HFFc6 (cell line): ENCODE measurements at places on chromosomes 5 and 9. TPM values are rescaled to one million over a fixed set of nuclear protein-coding genes. Genes with fewer than 3 reads are reported as not detected.

DNA sequence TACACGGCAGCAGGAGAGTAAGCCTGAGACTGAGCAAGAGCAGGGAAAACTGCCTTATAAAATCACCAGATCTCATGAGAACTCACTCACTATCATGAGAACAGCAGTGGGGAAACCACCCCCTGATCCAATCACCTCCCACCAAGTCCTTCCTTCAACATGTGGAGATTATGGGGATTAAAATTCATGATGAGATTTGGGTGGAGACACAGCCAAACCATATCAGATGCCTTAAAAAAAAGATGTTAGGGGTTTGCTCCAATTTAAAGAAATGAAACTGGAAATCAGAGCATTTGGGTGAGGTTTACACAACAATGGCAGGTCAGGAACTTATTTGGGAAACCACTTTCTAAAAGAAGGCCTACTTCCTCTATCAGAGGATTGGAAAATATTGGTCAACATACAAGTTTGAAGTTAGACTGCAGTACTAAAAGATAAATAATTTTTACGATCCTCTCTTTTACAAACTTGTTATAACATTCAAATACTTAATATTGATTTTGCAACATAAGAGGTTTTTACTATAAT lies 105.1 kb downstream of the FBN2 start:
- H3K36me3 ChIP-seq: peaks cover 15% of the 10 kb centered on the region
- H3K4me3 ChIP-seq: no peak overlapping the region
- H3K27ac ChIP-seq: no peak overlapping the region
- peaks cover 25% of the 10 kb centered on the region for H3K4me1 ChIP-seq

DNA sequence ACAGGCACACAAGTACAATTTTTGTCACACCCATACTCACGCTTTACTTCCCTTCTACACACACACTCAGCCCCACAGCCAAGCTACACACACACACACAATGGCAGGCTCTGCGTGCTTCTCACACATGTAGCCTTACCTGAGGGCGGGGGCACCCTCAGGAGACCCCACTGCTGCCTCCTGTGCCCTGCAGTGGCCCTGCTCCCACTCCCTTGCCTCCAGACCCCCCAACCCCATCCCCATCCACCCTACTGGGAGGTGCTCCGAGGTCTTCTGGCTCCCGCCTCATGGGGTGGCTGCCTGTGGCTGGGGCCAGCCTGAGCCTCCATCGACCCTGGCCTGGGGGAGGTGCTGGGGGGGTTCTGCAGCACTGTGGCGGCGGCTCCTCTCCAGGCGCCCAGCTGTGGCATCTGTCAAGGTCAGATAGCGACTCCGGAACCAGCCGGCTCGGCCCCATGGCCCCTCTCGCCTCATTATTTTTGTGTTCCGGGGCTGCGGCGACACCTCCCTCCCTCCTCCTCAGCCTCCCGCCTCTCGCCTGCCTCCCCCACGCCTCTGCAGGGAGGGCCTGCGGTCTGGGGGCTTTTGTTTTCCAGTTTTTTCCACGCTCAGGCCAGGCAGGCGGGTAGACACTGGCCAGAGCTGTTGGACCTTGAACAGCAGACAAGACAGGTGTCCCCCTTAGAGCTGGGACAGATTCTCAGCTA lies 21.7 kb downstream of the CXXC5 start:
- H3K27me3 ChIP-seq: peaks cover 8% of the 10 kb centered on the region
- H3K36me3 ChIP-seq: peaks cover 5% of the 10 kb centered on the region; the same call in 1 of the 2 replicates
- no peak for DNase-seq

DNA sequence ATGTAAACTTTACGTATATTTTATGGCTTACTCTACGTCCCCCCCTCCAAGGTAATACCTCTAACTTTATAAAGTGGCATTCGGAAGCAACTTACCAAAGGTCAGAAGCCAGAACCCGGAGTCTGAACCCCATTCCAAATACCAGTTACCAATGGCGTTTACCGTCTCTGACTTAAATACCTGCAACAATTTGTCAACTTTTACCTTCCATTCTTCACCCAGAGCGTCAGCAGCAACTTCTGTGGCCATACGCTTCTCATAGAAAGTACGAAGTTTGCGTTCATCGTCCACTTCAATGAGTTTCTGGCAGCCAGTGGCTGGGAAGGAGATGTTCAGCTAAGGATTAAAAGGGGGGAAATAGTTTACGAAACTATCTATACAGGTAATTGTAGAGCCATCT lies 753 bp downstream of the RPS6 start:
- H3K36me3 ChIP-seq: peaks cover 64% of the 10 kb centered on the region
- DNase-seq: no peak
- H3K27me3 ChIP-seq: peaks cover 3% of the 10 kb centered on the region
- H3K4me1 ChIP-seq: peaks cover 65% of the 10 kb centered on the region
- peak overlapping the region; percentile 99 for H3K4me3 ChIP-seq

GRCh38 chr5:138635265-138635664 lies 60.1 kb upstream of the HSPA9 start:
- peaks cover 10% of the 10 kb centered on the region for H3K4me1 ChIP-seq
- H3K27me3 ChIP-seq: peaks cover 23% of the 10 kb centered on the region
- DNase-seq: peak; percentile 21
- H3K36me3 ChIP-seq: no peaks in the 10 kb centered on the region
- H3K4me3 ChIP-seq: no peak overlapping the region
- no peak overlapping the region for H3K27ac ChIP-seq

GRCh38 chr5:9241479-9242305 lies 304.2 kb downstream of the SEMA5A start:
- no peak overlapping the region for H3K27ac ChIP-seq
- DNase-seq: no peak

- H3K27me3 ChIP-seq: no peaks in the 10 kb centered on the region; the same call in 1 of the 2 replicates
- peaks cover 28% of the 10 kb centered on the region; the same call in 1 of the 2 replicates for H3K4me1 ChIP-seq
- peak overlapping the region; percentile 10; the same call in 1 of the 2 replicates for H3K27ac ChIP-seq
- peak; percentile 7 for DNase-seq
- H3K4me3 ChIP-seq: 0 out of 2 replicates have a peak overlapping the region, but pooled peaks have one; percentile 4
- no peaks in the 10 kb centered on the region for H3K36me3 ChIP-seq
These were observed 402.3 kb upstream of the ADAMTSL1 start for GRCh38 chr9:18071651-18072060.

LRRC70 gene
- total RNA-seq: 0.13 to 0.57 TPM in 2 of 3 replicates, not detected in the other

- H3K4me3 ChIP-seq: no peak overlapping the region
- peaks cover 10% of the 10 kb centered on the region for H3K27me3 ChIP-seq
- H3K4me1 ChIP-seq: no peaks in the 10 kb centered on the region; the same call in 1 of the 2 replicates
- H3K36me3 ChIP-seq: no peaks in the 10 kb centered on the region
- no peak for DNase-seq
These were observed 560.8 kb downstream of the BNC2 start for GRCh38 chr9:16309469-16310271.

GRCh38 chr9:114072184-114073140 lies 5.6 kb downstream of the AMBP start:
- no peak overlapping the region for H3K27ac ChIP-seq
- no peak overlapping the region for H3K4me3 ChIP-seq
- no peak for DNase-seq
- H3K27me3 ChIP-seq: peaks cover 34% of the 10 kb centered on the region
- no peaks in the 10 kb centered on the region for H3K36me3 ChIP-seq

SLF1 gene
- total RNA-seq: 3.3 to 6.5 TPM (median 5.0 TPM) in 3 replicates

DNA sequence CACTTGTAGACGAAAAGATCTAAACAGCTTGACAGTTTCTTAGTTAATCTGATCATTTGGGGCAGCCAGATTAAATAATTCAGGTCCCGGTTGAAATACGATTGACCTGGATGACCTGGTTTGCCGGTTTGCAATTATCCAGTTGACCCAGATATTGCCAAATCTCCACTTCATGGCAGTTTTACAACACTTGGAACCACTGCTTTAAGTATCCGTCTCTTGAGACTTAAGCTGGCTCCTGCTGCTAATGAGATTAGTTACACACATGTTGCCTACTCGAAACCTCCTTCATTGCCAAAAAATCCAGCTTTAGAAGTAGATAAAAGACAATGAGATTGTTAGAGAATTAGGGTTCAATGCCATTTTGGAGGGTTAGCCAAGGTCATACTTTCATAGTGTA lies 136.2 kb upstream of the HAPLN1 start:
- H3K4me3 ChIP-seq: no peak overlapping the region
- H3K27me3 ChIP-seq: no peaks in the 10 kb centered on the region; the same call in none of the 2 replicates
- no peaks in the 10 kb centered on the region for H3K4me1 ChIP-seq
- H3K27ac ChIP-seq: no peak overlapping the region

GRCh38 chr5:134083517-134083916 lies 31.0 kb upstream of the TCF7 start:
- H3K36me3 ChIP-seq: no peaks in the 10 kb centered on the region
- peaks cover 20% of the 10 kb centered on the region for H3K27me3 ChIP-seq
- H3K27ac ChIP-seq: no peak overlapping the region
- DNase-seq: no peak

DNA sequence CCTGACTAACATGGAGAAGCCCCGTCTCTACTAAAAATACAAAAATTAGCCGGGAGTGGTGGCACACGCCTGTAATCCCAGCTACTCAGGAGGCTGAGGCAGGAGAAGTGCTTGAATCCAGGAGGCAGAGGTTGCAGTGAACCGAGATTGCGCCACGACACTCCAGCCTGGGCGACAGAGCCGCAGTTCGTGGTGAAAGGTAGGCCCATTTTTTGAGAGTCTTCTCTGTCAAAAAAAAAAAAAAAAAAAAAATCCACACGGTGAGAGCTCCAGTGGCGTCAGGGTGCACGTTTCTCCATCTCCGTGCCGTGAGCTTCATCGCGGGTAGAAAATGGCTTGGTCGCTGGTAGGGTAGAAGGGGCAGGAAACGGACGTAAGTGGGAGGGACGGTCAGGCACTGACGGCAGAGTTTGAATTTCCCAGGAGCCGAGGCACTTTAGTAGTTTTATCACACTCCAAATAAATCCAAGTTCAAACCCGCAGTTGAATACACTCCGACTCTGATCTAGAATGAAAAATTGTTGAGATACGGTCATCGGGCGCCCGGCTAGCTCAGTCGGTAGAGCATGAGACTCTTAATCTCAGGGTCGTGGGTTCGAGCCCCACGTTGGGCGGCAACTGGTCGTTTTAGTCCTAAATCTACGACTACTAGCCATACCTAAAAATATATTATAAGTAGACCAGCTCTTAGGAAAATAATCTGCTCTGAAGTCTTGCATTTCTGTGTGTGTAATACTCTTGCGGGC lies 2.4 kb upstream of the TRIM7 start:
- peak; percentile 92 for DNase-seq
- H3K4me3 ChIP-seq: peak overlapping the region; percentile 92

GRCh38 chr5:109942646-109943045 lies 252.9 kb downstream of the MAN2A1 start:
- no peak overlapping the region for H3K27ac ChIP-seq
- no peaks in the 10 kb centered on the region for H3K36me3 ChIP-seq
- DNase-seq: no peak

NOL8 gene
- 24.4 to 27.3 TPM (median 24.9 TPM) in 3 replicates for total RNA-seq

SAXO1 gene
- not detected in 3 replicates for total RNA-seq

LAMC3 gene
- 0.05 TPM in 1 of 3 replicates, not detected in the others for total RNA-seq

ARHGEF39 gene
- total RNA-seq: 1.6 to 4.4 TPM (median 3.1 TPM) in 3 replicates

DNA sequence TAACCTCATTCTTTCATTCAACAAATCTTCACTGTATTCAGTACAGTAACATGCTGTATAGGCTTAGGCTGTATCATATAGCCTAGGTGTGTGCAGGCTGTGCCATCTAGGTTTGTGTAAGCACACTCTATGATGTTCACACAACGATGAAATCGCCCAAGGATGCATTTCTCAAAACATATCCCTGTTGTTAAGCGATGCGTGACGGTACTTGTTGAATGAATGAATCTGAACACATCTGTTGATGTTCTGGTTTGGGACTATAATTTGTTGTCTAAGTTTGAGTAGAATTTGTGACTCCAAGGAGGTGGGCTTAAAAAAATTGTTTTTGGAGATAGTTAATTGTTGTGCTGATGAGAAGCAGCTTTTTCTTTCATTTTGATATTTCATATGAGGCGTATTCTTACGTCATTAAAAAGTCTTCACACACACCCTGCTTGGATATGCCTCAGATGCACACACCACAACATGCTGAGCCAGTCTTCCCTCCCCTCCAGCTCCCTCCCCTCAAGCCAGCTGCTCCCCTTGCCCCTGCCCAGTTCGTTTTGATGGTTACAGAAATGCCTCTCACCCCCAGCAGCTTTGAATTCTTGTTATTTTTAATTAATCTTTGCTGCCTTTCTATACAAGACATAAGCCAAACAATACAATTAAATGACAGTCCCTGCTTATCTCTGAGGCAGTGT lies 5.5 kb upstream of the PSAT1 start:
- H3K4me3 ChIP-seq: no peak overlapping the region; the same call in 1 of the 2 replicates
- no peak for DNase-seq
- peaks cover 2% of the 10 kb centered on the region for H3K27me3 ChIP-seq
- H3K27ac ChIP-seq: no peak overlapping the region
- peaks cover 9% of the 10 kb centered on the region for H3K4me1 ChIP-seq

CATSPER3 gene
- 0.18 TPM in 1 of 2 replicates, not detected in the other for total RNA-seq
